SK-N-SH (cell line): ENCODE measurements at places on chromosomes 6 and 20.

DNA sequence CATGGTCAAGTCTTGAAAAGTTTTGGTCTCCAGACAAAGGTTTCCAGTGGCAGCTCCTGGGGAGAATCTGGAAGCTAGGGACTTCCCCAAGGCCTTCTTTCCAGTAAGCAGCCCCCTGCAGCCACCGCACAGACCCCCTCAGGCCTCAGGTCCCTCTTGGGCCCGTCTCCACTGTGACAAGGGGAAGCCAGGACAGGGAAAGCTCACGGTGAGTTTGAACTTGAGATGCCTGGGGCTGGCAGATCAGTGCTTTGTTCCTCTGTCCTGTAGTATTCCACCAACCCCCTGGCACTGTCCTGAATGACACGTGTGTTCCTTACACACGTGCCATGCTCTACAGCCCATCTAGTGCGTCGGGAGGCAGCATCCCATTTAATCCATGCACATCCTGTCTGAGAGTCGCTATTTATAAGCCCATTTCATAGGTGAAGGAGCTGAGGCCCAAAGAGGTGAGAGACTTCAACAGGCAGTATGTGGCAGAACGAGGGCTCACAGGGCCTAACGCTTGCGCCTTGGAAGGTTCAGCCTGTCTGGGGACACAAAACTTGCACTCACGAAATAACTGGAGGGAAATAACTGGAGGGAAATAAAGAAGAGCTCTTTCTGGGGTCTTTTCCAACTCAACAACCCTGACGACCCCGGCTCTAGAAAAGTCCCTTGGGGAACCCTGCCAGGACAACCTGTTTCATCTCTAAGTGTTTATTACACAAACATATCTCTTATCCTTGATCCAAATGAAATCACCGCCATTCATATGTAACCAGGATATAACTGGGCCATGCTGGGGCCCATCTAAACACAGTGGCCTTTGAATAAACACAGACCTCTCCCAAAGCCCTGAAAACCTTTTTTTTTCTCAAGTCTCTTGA is 123.0 kb downstream of the BANF2 start:
- no peak for DNase-seq

GRCh38 chr20:10992731-10993130 is 318.9 kb upstream of the JAG1 start:
- DNase-seq, result no peak

GRCh38 chr20:35301426-35301825 is 9.2 kb upstream of the FAM83C start:
- no peak for DNase-seq

- DNase-seq, result no peak
Observed at GRCh38 chr20:45752746-45753145, 30.6 kb downstream of the SPINT4 start.

GRCh38 chr20:31604567-31605030 is 490 bp upstream of the ID1 start:
- DNase-seq, result no peak
